ENCODE measurements at places on chromosomes 16 and 17.

GRCh38 chr16:16108759-16109158 is 114.5 kb downstream of the ABCC6 start:
- DNase-seq: no peak

GRCh38 chr17:4708436-4708835 is 2.0 kb upstream of the ARRB2 start:
- no peak for DNase-seq

DNA sequence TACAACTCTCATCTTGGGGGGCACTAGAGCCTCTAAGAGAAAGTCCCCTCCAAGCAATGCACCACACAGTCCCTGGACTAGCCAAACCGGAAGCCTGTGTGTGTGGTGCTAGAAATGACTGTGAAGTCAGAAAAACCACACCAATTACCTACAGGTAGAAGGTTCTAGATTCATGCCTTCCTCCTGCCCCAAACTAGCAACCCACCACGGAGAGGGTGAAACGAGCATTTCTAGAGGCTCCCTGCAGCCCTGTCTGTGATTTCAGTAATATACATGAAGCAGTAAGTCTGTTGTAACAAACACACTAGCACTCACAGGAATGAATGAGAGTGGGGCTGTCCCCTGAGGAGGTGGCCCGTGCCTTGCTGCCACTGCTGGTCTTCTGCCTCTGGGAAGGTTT is 13.6 kb downstream of the ZFHX3 start:
- no peak for DNase-seq

DNA sequence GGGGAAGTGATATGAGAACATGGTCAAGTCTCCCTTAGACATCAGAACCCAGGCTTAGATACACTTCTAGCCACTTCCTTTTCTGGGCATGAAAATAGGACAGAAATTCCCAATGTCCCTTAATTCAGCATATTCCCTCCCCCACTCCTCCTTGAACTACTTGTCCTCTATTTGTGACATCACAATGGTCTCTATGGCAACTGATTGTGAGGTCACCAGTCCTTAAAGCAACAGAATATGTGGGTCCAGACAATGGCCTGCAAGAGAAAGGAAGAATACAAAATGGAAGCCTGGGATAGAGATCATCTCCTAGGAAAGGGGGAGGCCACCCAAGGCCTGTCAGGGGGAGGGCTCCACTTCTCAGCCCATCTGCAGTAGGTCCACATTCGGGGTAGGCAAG is 6.7 kb upstream of the SEZ6 start:
- no peak for DNase-seq

GRCh38 chr17:18856570-18856915 is 1.4 kb upstream of the PRPSAP2 start:
- DNase-seq: no peak

GRCh38 chr16:16161319-16161718 is 62.0 kb downstream of the ABCC6 start:
- DNase-seq: no peak

- DNase-seq: peak; percentile 50
Observed at GRCh38 chr17:59331929-59332748, 684 bp downstream of the YPEL2 start.

DNA sequence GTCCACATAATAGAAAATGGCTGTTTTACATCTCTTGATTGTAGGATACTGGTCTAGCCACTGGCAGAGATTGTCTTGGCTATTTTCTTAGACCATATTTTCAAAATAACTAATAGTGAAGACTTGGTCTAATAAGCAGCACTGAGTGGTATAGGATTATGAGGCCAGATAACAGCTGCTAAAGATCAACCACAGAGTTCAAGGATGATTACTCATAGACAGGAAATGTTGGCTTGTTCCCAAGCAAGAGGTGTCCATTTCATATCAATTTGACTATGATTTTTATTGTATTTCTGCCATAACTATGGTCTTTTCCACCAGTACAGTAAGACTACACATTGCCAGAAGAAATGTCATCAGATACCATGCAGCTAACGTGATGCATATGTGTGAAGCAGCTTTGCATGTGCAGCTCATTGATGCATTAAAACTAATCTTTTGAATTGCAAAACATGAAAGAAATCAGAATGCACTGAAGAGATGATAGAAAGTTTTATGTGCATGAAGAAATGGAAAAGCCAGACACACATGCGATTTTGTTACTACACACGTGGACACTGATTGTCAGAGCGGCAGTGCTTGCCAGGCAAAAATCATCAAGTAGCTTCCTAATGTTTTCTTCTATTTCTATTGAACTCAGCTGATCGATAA is 693.3 kb downstream of the CDH11 start:
- DNase-seq: no peak

- no peak for DNase-seq
Observed at GRCh38 chr17:65323049-65323448, 185.9 kb downstream of the RGS9 start.

All from frontal cortex (tissue), 4 donors.